ENCODE measurements at places on chromosomes 2 and 18. TPM values are rescaled to one million over a fixed set of nuclear protein-coding genes. Genes with fewer than 3 reads are reported as not detected.

NOSTRIN gene
- polyA plus RNA-seq = 37.2 TPM

DNA sequence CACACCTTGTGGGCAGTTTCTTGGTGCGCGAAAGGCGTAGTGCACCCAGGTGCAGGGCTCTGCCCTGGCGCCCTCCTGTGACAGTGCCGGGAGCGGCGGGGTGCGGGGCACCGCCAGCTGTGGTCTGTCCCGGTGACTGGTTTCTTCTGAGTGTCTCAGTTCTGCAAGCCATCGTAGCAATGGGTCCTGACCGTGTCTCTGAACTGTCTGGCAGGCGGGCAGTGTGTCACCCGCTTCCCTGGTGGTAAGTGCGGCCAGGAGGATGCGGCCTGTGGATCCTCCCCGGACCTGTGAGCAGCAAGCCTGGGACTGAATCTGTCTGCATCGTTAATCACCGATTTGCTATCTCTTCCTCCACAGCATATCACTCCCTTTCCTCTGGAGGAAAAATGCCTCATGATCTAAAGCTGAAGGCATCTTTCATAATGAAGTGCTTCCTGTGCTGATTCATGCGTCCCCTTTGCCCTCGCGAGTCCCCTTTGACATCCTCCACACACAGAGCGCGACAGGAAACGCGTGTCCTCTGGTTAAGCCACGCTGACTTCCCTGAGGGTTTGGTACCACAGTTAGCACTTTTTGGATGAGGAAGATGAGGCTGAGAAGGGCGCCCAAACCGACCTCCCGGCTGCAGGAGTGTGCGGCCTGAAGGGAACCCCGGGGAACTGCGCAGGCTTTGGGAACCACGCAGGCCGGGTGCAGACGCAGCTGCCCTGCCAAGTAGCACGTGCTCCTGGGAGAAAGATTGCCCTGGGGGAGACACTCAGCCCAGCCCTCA is 416.0 kb upstream of the HS6ST1 start:
- DNase-seq = no peak

GRCh38 chr2:217911283-217912097 is 91.3 kb downstream of the TNS1 start:
- no peak for DNase-seq

NDUFB3 gene
- 108 TPM for polyA plus RNA-seq

DNA sequence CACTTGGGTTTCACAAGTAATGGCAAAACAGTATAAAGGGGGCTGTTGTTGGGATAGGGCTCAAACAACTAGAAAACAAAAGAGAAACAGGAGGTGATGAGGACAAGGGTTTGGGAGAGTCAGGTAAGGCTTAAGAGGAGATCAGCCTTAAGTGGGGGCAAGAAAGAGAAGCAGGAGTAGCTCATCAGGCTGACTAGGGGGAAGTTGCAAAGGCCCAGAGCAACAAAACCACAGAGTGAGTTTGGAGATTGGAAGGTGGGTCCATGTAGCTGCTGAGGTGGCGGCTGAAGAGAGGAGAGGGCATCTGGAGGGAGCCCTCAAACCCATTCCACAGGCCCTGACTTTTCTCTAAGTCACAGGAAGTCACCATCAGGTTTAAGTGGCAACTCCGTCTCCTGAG is 126.0 kb downstream of the MREG start:
- DNase-seq = no peak

- DNase-seq = no peak
Observed at GRCh38 chr18:2978661-2979106, 34.3 kb downstream of the LPIN2 start.

DNA sequence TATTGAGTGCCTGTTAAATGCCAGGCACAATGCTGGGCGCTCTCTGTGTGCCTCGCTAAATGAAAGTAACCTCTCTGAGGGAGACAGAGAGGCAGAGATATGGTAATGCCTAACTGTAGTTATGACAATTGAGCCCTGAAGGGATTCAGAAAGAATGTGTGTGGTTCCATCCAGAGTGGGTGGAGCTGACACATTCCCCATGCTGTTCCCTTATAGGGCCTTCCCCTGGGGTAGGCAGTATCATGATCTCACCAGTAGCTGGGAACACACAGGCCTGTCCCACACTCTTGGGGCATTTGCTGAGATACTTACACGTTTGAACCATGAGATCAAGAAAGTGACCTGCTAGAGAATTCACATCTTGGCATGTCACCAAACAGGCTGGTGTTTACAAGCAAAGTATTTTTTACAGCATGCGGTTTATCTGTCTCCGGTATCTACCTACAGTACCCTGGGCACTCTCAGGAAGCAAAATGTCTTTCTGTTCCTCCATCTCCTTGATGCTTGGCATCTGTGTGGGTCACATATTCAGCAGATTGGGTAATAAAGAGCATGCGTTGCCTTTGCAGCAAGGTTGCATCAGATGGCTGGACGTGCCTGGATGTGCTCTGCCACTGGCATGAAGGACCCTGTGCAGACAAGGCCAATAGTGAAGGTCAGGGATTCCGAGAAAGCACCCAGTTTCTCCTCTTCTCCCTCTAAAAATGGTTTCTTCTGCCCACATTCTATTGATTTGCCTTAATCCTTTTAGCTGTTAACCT is 9.4 kb downstream of the CTIF start:
- DNase-seq = no peak

- DNase-seq = no peak
Observed at GRCh38 chr18:70333757-70334156, 44.9 kb downstream of the SOCS6 start.

KCNE4 gene
- 16.9 TPM for polyA plus RNA-seq

DNA sequence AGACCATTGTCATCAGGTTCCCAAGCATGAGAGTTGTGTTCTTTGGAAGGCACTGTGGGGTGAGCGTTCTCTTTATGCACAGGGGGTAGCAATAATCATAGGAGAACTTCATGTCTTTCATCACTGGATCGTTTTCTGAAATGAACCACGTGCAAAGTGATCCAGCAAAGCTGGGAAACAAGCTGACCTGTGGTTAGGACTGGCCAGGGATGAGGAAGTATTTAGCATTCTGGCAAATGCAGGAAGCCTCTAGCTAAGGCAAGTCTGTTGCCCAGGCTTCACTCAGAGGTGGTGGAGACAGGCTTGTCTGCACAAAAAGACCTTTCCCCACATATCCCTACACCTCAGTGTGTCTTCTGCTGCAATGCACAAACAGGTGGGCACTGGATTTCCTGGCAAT is 58.6 kb downstream of the MMADHC start:
- no peak for DNase-seq

DNA sequence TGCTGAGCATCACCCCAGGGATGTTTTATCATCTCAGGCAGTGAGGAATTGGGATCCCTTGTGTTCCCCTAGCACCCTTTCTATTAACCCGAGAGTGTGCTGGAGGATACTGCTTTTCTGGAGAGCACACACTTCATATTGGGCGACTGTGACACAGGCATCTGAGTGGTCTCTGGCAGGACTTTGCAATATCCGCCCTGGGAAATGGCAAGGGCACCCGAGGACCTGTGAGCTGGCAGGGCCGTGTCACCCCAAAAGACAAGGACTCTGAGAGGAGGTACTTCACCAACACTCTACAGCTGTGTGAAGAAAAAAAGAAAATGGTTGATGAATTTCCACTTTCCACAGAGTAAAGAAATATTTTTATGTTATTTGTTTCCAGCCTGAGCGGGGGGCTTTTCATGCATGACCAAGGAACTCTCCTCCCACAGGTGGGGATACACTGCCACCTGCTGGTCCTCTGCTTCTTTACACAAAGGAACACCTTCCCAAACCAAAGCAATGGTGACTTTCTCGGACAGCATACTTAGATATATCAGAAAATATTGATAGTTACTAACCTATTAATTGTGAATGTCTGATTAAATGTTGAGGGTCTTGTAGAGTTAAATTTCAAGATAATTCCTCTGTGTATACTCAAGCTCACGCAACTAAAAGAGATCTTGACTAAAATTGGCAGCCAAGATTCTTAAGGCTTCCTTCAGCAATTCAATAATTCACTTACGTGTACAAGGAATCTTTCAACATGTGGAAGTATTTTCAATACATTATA is 45.9 kb upstream of the REG3G start:
- peak; percentile 78 for DNase-seq
